ENCODE measurements at places on chromosomes 6 and 20.

GRCh38 chr6:99318566-99318965 is 30.9 kb downstream of the FAXC start:
- DNase-seq, result no peak

- no peak for DNase-seq
Measured at GRCh38 chr6:105929626-105930025, 156.5 kb upstream of the PRDM1 start.

GRCh38 chr6:70130865-70131264 is 172.0 kb downstream of the COL9A1 start:
- no peak for DNase-seq

GRCh38 chr6:24064106-24064505 is 61.9 kb upstream of the NRSN1 start:
- DNase-seq, result peak; percentile 11

DNA sequence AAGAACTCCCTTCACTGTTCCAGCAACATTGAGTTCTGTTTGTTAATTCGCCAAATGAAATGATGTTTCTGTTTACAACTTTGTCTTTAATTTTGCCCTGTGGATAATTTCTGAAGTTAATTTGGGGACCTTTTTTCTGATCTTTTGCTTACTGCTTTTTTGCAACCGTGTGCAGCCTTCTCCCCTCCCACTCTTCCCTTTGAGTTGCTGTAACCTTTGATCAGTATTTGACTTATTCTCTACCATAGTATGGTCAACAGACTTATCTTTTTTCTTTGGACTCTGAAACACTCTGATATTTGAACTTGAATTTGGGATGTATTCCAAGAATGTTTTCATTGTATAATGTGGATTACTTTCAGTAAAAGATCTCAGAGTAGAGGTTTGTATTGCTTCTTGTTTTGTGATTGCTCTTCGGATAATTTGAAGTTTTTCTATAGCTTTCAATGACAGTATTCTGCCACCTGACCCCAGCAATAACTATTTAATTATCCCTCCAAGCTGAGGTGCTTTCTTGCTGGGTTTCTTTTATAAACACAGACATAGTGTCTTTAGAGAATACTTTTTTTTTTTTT is 46.2 kb downstream of the LRRN4 start:
- no peak for DNase-seq

DNA sequence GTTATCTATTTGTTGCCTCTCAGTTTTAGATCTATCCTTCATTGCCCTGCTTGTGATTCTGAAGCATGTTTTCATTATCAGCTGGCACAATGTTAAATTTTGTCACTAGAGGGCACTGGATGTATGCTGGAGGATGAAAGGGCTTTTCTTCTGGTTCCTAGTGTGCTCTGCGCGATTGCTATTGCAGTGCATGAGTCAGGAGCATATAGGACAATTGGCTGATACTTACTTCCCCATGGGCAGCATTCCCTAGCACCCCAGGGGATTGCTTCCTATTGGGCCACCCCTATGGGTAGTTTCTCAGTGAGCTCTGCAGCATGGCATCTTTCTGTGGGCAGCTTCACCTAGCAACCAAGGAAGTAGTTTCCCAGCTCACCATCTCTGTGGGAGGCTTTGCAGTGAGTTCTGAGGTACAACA is 280.3 kb upstream of the SYNCRIP start:
- DNase-seq, result peak; percentile 67

GRCh38 chr20:51411870-51412269 is 130.6 kb downstream of the NFATC2 start:
- DNase-seq, result no peak

- no peak for DNase-seq
Measured at GRCh38 chr6:125207956-125208355, 54.4 kb downstream of the TPD52L1 start.

All from NCI-H510A treated with DMSO at 0.1 percent for 48 hours (cell line).